HepG2 (cell line): ENCODE measurements at places on chromosomes 2 and 18. TPM values are rescaled to one million over a fixed set of nuclear protein-coding genes. Genes with fewer than 3 reads are reported as not detected.

DNA sequence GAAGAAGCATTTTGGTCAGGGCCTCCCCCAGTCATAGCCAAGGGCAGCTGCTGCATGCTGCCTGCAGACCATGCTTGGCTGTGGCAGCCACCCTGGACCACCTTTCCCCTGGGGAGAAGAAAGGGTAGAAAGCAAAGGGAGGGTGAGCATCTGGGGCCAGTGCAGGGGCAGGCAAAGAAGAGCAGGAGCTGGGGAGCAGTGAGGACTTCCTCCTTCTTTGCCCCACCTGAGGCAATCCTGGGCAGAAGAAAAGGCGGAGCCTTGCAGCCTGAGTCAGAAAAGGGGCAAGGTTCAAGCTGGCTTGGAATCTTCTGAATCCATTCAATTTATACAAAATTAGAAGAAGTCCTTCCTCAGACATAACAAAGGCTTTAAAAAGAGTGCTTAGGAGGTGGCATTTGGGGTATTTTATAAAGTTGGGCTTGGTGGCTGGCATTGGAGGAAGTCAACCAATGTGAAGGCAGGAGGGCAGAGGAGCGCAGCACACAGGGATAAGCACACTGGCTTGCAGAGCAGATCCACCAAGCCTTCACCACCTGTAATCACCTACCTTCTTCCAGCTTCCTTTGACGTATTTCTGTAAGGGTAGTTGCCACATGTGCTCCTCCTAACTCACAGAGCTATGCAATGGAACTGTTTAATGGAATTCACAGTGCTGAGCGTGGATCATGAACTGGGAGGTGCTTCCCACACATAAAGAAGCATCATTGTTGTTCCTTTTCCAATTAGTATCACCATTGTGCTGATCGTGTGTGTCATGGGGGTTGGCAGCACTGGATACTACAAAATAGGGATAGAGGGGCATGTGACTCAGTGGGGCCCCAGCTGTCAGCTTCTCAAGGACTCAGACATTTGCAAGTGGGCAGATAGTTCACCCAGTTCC lies 154.4 kb upstream of the EPAS1 start:
- no peak for DNase-seq
- no peaks in the 10 kb centered on the region for H3K36me3 ChIP-seq
- no peak overlapping the region for H3K27ac ChIP-seq

GRCh38 chr2:68366083-68366560 lies 1.0 kb downstream of the PLEK start:
- H3K4me3 ChIP-seq = no peak overlapping the region
- H3K36me3 ChIP-seq = no peaks in the 10 kb centered on the region
- H3K4me1 ChIP-seq = no peaks in the 10 kb centered on the region
- DNase-seq = no peak
- no peaks in the 10 kb centered on the region for H3K27me3 ChIP-seq
- no peak overlapping the region for H3K27ac ChIP-seq

- H3K27me3 ChIP-seq = no peaks in the 10 kb centered on the region
- DNase-seq = no peak
- H3K36me3 ChIP-seq = no peaks in the 10 kb centered on the region
- no peak overlapping the region for H3K4me3 ChIP-seq
Measured at GRCh38 chr18:60147323-60147722, 225.3 kb downstream of the MC4R start.

The KCNG3 gene
- 4.8 and 5.2 TPM in 2 replicates for total RNA-seq

The PLEK gene
- total RNA-seq = not detected in 2 replicates
